Hepatic stellate cell (primary cell): ENCODE measurements at places on chromosomes 5 and 9.

GRCh38 chr9:81772144-81772543 lies 82.8 kb upstream of the TLE1 start:
- DNase-seq = peak; percentile 49

- DNase-seq = no peak
These were observed 69.8 kb upstream of the WDR41 start for GRCh38 chr5:77561965-77562364.

DNA sequence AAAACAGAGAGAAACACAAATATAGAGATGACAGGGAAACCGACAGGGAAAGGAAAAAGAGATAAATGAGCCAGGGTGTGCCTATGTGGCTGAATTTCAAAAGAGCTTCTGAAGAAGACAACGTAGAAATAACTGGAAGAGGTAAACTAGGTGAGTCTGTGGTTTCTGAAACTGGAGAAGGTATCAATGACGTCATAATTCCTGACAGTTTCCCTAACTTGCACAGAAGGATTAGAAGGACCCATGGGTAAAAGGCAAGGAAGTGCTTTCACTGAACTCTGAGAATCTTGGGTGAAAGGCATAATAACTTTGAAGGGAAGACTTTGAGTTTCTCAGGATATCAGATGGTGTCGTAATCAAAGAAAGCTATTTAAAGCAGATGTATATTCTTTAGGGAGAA lies 790.8 kb upstream of the NUDT12 start:
- DNase-seq = no peak

DNA sequence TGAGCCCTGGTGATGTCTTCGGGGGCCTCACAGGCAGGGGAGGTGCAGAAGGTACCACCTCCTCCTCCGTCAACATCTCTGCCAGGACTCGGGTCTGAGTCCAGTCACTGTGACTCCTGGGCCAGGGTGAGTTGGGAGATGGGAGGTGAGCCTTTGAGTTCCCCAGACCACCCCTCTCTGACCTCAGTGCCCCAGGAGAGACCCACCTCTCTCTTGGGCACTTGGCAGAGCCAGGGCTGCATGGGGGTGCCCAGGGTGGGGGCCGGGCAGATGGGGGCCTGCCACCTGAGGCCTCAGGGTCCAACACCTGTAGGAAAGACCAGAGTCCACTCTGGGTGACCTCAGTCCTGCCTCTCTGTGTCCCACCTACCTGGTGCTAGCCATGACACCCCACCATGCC lies 6.8 kb downstream of the KIF12 start:
- DNase-seq = no peak

- no peak for DNase-seq
These were observed 18.4 kb upstream of the C9orf72 start for GRCh38 chr9:27591672-27592071.
